ENCODE measurements at places on chromosomes 7 and 10. TPM values are rescaled to one million over a fixed set of nuclear protein-coding genes. Genes with fewer than 3 reads are reported as not detected.

GRCh38 chr7:75596727-75597614, 104.9 kb downstream of the SPDYE5 start:
- no peak for DNase-seq

GRCh38 chr7:133315332-133316040, 62.6 kb downstream of the EXOC4 start:
- DNase-seq, result no peak

SPACDR gene
- 1.4 TPM for polyA plus RNA-seq

KLF14 gene
- 0.99 TPM for polyA plus RNA-seq

OR2A12 gene
- polyA plus RNA-seq, result 0.11 TPM

- no peak for DNase-seq
Measured at GRCh38 chr7:46900312-46901263, 681.3 kb downstream of the TNS3 start.

INHBA gene
- polyA plus RNA-seq, result 6.5 TPM

AQP1 gene
- polyA plus RNA-seq, result 39.4 TPM

DNA sequence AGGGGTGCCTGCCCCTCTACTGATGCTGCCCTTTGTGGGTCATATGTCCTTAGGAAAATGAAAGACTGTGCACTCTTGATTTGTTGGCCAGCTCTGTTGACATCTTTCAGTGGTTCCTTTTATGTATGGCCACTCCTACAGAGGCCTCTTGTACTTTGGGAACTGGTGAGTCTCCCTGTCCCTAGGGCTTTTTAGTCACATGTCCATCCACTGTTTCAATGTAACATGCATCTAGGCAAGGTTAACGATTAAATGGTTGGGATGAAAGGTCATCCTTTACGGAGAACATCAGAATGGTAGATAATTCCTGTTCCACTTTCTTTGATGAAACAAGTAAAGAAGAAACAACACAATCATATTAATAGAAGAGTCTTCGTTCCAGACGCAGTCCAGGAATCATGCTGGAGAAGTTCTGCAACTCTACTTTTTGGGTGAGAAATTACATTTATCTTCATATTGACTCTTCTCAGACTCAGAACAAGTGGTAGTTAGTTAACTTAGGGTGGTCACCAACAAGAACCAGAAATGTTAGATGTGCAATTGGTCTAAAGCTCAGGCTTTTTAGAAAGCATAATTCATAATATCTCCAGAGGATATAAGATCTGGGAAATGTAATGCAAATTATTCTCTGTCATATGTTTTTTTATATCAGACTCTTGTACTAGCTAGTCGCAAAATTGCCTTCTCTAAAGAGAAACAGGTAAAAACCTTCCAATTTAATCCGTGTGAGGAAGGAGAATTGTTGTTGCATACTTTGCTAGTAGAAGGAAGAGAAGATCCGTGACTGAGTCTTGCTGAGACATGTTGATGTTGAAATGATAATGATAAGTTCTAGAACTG, at the start of gene ABCC2:
Gene ABCC2, plus strand, starts transcription at position 194 of the 840 bp plus-strand sequence. Its CDS starts 205 bp downstream, at position 399.
- DNase-seq, result no peak

VPS37D gene
- 7.0 TPM for polyA plus RNA-seq

DNA sequence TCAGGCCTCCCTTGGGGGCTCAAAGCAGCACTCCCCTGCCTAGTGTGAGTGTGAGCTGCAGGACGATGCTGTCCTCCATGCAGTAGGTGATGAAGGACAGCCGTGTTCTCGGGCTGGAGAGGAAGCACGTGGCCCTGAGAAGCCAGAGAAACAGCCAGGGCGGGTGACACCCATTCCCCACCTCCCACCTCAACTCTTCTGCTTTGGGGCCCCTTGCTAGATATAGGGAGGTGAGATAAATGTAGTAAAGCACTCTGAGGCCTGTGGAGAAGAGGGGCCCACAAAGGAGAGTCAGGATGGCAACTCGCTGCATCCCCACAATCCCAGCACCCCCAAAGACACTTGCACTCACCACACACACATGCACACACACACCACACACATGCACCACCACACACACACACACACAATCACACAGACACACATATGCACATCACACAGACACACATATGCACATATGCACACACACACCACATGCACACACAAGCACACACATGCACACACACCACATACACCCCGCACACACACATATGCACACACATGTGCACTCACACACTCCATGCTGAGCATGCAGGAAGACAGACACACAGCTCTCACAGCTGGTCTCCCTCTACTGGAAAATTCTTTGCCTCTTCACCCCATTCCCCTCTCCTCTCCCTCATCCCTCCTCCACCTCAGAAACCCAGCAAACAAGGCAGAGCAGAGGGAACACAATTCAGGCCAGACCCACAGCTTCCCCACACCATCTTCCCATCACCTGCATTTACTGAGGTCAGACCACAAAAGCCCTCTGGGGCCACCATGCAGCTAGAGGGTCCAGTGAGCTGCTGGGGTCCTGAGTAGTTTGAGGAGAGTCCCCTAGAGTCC, 30.5 kb downstream of the ANXA8 start:
- no peak for DNase-seq

DNA sequence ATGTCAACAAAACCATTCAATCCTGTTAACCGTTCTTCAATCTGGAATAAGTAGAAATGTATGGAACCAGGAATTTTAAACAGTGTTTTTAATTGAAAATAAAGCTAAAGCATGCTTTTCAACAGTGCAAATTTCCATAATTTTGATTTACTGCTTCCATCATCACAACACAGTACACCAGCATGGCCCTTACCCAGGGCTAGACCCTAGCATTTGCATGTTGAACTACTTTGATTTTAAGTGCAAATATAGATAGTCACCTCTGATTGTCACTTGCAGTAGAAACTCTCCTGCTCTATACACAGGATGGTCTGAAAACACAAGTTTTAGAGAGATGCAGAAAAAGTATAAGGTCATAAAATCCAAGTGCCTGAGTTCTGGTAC, 12.1 kb downstream of the SKIDA1 start:
- no peak for DNase-seq

- DNase-seq, result no peak
Measured at GRCh38 chr7:151244196-151244840, 4.2 kb downstream of the SMARCD3 start.

GOLGA7B gene
- 0.95 TPM for polyA plus RNA-seq

GRCh38 chr7:71976645-71977044, 435.5 kb downstream of the CALN1 start:
- DNase-seq, result no peak

GRCh38 chr10:62959553-62959952, 143.4 kb upstream of the EGR2 start:
- DNase-seq, result no peak

DNA sequence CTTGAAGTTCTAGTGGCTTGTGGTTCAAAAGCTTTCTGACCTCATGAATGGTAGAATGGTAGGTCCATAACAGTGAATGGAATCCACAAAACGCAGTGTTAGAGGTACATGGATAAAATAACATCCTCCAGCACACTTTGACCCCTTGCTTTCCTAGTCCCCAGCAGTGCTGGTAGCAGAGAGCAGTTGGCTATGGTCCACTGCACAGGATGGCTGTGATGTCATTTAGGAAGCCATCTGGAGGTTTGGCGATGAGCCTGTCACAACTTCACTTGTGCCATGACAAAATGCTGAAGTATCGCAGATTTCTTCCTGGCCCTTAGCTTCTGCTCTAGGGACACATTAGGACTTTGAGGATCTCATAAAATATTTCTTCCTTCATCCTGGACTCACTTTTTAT, 300.0 kb upstream of the FZD8 start:
- no peak for DNase-seq

- DNase-seq, result no peak
Measured at GRCh38 chr7:40463446-40463845, 328.6 kb downstream of the SUGCT start.

OR9A2 gene
- not detected for polyA plus RNA-seq

CYP2C19 gene
- polyA plus RNA-seq, result not detected

DNA sequence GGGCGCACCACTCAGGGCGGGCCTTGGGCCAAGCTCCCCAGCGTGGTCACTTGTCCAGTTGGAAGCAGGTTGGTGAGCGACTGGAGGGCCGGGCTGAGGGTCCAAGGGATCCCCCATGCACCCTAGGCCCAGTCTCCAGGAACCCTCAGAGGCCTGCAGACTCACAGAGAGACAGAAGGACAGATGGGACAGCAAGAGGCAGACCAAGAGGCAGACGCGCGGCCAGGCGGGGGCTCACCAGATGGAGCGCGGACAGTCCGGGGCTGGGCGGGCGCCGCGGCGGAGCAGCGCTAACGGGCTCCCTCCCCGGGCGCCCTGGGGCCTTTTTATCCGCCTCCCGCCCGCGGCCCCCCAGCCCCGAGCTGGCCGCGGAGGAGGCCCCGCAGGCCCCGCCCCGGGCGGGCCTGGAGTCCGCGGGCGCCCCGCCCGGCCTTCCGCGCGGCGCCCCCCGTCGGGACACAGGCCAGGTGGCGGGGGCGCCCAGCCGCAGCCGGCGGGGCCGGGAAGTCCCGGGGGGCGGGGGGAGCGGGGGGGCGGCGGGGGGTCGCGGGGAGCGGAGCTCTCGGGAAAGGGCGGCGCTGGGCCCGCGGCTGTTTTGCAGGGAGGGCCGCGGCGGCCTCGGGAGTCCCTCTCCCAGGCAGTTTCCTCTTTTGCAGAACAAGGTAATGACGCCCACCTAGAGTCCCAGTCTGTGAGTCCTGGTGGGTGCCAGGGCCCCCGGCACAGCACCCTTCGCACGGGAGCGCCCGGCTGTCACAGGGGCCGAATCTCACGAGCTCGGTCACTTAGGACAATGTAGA, at the start of gene LOXL4:
Gene LOXL4, minus strand, starts transcription at position 301 of the 800 bp plus-strand sequence. CDS start 5,175 bp downstream, outside the sequence.
- no peak for DNase-seq

DNA sequence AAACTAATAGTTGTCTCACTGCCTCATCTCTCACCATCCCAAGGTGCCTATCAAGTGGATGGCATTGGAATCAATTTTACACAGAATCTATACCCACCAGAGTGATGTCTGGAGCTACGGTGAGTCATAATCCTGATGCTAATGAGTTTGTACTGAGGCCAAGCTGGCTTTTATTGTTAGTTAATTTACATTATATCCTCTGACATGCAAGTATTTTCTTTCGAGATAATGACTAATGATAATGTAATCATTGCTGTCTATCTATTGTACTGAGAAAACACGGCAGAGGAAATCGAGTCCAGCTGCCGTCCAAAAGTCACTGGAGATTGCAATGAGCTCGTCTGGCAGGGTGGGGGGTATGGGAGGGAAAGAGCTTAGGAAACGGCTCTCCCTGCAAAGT, 172.4 kb upstream of the LANCL2 start:
- no peak for DNase-seq

DNA sequence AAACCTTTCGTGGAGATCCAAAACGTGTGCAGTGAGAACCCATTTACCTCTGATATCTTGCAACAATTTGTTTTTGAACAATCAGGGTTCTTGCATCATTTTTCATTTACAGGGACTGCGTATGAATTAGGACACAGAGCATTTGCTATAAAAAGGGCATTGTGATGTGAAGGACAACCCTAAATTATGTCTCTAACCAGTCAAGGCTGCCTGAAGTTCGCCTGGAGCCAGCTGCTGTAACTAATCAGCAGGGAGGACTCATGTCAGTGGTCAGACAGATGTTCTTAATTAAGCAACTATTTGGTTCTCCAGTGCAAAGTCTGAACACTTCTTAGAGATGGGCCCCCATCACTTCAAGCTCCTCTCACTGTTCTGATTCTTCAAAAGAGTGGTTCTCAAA, 674.8 kb downstream of the KCNMA1 start:
- no peak for DNase-seq

DNA sequence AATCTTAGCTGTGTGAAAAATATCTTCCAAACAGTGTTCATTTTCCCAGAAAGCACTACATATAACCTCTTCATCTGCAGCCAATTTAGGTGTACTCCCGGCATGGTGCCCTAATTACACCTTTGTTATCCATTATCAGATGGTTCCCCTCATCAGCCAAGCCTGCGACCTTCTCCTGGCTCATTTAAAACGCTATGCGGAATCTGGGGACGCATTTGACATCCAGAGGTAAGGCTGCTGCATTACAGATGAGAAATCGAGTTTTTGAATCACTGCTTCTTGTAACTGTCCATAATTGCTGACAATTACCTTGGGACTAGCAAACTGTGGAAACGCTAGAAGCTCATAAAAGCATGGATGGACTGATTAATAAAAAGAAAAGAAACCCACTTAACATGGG, 109.5 kb downstream of the PARP12 start:
- no peak for DNase-seq

KIFBP gene
- polyA plus RNA-seq, result 36.4 TPM

DNA sequence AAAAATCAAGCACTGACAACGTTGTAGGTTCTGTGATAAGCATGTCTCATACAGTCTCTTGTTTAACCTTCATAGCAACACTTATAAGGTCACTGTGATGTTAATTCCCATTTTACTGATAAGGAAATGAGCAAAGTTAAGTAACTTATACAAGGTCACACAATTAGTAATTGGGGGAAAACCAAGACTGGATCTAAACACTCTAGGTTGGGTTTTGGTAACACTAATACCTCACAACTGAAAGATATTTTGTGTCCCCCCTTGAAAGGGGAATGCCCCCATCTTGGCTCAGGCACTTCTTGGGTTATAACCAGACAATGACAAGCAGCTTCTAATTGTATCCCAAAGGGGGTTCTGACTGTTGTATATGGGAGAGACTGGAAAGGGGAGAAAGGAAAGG, 36.0 kb upstream of the ABCB4 start:
- DNase-seq, result no peak

Measured in left renal pelvis (tissue), 4 donors.